ENCODE measurements at places on chromosomes 16 and 17.

DNA sequence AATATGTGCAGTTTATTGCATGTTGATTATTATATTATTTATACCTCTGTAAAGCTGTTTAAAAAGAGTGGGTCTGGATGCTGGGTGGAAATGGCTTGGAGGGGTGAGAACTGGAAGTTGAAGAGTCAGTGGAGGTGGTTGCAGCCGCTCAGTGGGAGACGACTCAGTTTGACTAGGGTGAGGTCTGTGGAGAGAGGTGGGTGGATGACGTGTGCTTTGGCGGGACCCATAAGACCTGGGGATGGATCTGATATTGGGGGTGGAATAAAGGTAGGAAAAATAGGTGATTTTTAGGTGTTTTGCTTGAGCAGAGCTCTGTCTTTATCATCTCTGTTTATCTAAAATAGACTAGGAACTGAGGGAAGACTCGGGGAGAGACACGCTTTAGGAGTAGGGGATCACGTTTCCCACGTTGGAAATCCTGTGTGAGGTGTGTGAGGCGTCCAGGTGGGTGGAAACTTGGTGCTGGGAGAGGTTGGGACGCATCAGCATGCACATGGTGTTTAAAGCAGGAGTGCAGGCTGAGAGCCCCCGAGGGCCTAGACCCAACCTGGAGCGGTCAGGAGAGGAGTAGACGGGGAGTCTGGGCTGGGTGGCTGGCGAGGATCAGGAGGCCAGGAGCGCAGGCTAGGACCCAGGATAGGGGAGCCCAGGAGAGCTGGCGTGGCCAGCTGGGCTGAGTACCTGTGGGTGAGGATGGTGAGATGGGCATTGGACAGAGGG, 17.2 kb downstream of the NT5M start:
- no peak for DNase-seq

GRCh38 chr17:38554430-38555350, 51.1 kb downstream of the SRCIN1 start:
- DNase-seq, result no peak

DNA sequence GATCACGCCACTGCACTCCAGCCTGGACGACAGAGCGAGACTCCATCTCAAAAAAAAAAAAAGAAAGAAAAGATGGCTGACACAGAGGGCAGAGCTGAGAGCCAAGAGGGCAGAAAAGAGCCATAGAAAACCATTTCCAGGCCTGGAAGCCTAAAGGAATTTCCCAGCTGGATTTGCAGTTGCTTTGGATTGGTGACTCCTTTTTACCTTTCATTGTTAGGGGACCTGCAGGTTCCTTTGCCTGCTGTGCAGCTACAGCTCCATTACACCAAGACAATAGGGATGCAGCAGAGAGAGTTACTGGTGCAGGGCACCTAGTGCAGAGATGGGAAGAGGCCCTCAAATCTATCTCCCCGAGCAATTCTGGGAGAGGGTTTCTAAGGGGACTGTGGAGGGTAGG, 18.4 kb downstream of the ZNF668 start:
- DNase-seq, result no peak

GRCh38 chr16:69522041-69522578, 43.7 kb upstream of the NFAT5 start:
- no peak for DNase-seq

DNA sequence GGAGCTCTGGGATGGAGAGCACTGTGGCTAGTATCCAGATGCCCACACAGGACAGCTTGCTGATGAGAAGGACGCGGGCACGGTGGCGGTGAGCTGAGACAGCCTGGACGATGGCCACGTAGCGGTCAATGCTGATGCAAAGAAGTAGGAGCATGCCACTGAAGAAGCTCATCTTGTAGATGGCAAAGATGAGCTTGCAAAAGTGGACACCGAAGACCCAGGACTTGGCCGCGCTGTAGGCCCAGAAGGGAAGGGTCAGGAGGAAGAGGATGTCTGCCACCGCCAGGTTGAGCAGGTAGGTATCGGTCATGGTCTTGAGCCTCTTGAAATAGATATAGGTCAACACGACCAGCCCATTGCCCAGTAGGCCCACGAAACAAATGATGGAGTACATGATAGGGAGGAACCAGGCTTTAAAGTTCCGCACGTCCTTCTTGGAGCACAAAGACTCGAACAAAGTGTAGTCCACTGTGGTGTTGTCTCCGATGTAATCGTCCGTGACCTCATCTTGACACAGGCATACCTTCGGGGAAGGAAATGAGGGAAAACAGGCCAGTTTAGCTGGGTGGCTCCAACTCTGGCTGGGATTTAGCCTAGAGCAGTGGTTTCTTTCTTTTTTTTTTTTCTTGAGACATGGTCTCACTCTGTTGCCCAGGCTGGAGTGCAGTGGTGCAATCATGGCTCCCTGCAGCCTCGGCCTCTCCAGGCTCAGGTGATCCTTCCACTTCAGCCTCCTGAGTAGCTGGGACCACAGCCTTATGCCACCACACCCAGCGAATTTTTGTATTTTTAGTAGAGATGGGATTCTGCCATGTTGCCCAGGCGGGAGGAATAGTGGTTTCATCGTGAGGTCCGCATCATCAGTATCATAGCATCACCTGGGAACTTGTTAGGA, 9.7 kb downstream of the CCR7 start:
- no peak for DNase-seq

GRCh38 chr17:13240851-13241250, 223.0 kb upstream of the ELAC2 start:
- no peak for DNase-seq

DNA sequence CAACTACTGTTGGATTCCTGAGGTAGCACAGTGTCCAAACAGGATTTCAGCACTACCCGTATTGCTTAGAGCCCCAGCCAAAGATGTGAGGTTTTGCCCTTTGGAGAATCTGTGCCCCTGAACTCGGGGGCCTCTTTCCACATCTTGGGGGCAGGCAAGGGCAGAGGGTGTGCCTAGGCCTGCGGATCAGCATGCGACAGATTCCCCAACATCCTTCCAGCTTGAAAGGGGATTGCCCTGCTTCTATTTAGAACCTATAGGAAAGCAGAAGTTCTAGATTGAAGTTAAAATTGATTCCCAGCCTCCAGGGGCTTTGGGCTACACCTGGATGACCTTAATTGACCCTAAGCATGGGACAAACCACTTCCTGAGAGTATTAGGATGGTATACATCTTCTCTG, 19.6 kb downstream of the NOD2 start:
- no peak for DNase-seq

DNA sequence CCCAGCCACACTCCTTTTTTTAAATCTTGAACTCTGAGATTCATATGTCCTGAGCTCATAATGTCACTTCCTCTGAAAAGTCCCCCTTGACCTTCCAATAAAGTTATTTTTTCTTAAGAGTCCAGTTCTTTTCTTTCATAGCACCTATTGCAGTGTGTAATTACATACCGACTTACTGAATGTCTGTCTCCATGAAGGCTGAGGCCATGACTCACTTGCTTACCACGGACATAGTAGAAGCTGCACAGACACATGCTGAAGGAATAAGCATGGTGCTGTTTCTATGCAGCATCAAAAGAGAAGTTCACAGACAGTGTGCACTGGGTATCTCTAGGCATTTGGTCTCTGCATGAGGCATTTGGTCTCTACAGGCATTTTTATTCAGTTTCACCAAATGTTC, 77.2 kb downstream of the C17orf67 start:
- no peak for DNase-seq

GRCh38 chr17:35548208-35548810, 10.8 kb upstream of the SLFN12L start:
- no peak for DNase-seq

DNA sequence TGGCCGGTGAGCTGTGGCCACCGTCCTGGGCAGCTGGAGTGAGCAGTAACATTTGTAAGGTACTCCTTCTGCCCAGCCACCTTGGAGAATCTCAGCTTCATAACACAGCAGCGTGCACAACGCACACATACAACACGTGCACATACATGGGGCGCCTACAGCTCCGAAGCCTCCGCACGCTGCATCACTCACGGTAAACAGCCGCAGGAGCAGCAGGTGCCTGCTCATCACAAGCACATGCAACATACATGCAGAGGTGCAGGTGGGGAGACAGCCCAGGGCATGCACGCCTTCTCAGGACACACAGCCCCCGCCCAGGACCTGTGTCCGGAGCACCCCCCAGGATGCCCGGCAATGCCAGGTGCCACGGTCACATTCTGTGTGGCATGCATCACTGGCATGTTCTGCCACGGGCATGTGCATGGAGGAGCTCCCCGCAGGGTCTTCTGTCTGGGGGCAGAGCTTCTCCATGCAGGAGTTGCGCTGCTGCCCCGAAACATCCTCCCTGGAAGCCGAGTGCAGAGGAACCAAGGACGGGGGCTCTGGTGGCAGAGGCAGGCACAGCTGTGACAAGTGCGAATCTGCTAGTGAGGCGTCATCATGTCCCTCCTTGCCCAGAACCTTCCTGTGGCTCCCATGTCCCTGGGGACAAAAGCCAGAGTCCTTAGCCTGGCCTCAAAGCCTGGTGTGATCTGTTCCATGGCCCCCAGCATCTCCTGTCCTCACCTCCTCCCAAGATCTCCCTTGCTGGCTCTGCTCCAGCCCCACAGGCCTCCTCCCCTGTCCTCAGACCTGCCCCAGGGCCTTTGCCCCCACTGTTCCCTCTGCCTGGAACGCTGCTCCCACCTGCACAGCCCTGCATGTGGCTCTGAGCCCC, 184.0 kb upstream of the GSE1 start:
- no peak for DNase-seq

Data from activated CD4-positive, alpha-beta T cell treated with anti-CD3 and anti-CD28 coated beads, Interleukin-2, amount 50 U/mL, for 24 hours (primary cell).